ENCODE measurements at places on chromosomes 11 and 22.

- no peak for DNase-seq
Measured at GRCh38 chr22:26689513-26690301, 32.3 kb downstream of the MIAT start.

DNA sequence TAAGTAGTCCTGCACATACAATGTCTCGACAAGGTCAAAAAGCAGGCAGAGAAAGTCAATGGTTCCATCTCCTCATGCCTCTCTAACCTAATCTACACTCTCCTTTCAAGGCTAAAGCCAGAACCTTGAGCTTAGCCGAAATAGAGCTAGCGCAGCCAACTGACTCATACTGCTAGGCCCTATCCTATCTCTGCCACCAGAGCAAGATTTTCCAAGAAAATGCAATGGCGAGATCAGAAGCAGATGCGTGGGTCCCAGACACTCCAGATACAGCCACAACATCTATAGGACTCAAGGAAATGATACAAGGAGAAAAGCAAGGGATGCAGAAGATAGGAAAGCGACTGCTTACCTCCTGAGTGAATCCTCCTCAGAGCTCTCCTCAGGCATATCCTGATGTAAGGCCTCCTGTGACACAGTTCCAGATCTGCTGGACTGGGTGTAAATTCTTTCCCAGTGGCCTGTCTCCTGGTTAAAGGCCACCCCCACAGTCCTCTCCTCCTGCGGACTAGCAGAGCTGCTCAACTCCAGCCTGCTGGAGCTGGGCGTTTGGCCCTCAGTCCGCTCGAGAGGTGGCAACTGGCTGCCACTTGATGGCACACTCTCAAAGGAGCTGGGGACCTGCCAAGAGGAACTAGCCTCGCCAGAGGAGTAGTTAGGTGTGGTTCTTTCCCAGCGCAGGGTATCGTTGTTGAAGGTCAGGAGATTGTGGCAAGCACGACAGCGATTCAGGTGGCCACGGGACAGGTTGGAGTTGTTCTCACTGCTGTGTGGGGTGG, 52.0 kb downstream of the AMBRA1 start:
- no peak for DNase-seq

DNA sequence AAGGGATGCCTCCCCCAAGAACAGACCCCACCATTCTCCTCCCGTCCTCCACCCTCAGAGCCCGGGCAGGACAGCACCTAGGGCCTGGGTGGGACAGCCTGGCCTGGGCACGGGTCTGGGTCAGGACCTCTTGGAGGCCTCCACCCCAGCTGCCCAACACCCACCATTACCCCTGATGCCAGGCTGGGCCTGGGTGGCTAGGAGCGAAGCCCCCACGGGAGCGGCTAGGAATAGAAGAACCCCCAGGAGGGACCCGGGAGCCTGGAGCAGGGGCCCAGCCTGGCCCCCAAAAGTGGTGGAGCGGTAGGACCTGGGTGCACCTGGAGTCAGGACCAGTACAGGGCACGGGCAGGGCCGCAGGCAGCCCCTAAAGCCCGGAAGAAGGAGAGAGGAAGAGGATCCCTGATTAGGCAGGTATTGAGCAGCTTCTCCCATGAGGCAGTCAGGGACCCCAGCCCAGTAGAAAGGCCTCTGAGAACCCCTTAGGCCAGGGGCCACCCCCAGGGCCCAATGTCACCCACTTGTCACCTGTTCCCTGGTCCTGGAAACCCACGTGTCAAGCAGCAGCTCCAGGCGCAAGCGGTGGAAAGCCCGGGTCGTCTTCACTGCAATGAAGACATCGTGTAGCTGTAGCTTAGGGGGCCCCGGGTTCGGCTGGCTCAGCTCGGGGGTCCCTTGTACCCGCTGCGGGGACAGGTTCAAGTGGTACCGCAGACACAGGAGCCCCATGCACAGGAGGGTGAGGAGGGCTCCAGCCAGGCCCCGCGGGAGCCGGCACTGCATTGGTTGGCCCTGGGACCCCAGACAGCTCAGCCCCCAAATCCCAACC, 575 bp downstream of the MFNG start:
- DNase-seq: no peak

DNA sequence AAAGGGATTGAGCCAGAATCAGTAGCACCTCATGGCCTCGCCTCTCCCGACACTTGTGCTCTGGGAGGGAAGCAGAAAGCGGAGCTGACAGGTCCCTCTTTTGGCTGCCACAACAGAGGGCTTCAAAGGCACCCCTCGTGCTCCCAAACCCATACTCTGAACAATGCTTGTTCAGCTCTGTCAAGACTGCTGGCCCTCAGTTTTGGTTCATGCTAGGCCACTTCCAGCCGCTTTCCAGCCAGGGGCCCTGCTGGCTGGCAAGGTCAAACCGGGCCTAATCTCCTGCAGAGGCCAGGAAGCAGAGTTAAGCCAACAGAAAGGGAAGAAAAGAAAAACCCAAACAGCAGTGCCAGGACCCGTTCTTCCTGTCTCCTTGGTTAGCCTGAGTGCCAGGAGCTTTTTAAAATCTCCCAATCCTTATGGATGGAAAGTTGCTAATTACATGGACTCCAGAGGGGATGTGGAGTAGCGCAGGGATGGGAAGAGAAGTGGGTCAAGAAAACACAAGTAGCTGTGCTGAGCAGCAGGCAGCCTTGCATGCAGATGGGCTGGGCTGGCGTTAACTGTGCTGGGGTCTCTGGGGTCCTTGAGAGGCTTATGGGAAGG, 150.6 kb downstream of the GRIK4 start:
- DNase-seq: no peak

- no peak for DNase-seq
Measured at GRCh38 chr11:74204701-74205100, 33.6 kb downstream of the PPME1 start.

- DNase-seq: no peak
Measured at GRCh38 chr22:38733724-38734381, 21.9 kb downstream of the SUN2 start.

DNA sequence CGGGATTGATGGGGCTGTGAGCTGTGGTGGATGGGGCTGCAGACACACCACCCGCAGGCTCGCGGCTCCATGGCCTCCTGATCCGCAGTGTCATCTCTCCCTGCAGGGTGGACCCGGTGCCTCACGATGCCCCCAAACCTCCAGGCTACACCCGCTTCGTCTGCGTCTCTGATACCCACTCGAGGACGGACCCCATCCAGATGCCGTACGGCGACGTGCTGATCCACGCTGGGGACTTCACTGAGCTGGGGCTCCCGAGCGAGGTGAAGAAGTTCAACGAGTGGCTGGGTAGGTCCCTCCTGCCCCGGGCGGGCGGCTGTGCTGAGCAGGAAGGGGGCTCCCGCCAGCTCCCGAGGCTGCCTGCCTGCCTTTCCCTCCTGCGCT, 23.1 kb downstream of the MPPED1 start:
- DNase-seq: no peak

DNA sequence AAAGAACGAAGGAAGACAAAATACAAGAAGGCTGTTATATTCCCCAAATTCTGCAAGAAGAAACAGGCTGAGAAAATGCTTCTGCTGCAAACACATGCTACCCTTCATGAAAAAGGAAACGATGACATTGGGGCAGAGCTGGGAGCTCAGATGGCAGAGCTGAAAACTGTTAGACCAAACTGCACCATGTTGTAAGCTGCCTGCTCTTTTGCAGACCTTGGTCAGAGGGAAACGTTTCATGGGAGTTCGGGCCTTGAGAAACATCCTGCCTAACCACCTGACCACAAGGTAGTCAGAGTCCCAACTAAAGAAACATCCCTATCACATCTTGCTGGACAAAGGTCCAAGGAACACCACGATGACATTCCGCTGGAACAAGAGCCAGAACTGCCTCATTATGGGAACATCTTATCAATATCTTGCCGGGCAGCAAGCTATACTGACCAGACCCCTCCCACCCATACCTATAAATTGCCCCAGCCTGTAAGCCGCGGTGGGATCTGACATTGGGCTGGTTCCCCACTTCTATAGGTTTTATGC, 110.7 kb upstream of the CTSC start:
- DNase-seq: no peak

DNA sequence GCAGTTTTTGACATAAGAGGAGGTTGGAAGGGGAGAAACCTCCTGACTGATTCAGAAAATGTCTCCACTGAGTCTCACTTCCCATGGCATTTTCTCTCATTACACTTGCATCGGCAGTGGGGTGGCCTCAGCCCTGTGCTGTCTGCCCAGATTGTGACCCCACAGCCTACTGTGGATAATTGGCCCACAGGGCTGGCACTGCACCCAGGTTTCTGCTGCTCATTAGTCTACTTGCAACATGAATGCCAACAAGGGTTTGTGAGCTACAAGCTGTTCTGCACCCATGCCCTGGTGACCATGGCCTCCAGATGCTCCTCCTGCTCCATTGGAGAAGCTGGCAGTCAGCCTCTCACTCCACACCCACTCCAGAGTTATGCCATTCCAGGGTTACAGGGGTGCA, 296.0 kb downstream of the CTTN start:
- DNase-seq: no peak
